ENCODE measurements at places on chromosomes 3 and 15. TPM values are rescaled to one million over a fixed set of nuclear protein-coding genes. Genes with fewer than 3 reads are reported as not detected.

DNA sequence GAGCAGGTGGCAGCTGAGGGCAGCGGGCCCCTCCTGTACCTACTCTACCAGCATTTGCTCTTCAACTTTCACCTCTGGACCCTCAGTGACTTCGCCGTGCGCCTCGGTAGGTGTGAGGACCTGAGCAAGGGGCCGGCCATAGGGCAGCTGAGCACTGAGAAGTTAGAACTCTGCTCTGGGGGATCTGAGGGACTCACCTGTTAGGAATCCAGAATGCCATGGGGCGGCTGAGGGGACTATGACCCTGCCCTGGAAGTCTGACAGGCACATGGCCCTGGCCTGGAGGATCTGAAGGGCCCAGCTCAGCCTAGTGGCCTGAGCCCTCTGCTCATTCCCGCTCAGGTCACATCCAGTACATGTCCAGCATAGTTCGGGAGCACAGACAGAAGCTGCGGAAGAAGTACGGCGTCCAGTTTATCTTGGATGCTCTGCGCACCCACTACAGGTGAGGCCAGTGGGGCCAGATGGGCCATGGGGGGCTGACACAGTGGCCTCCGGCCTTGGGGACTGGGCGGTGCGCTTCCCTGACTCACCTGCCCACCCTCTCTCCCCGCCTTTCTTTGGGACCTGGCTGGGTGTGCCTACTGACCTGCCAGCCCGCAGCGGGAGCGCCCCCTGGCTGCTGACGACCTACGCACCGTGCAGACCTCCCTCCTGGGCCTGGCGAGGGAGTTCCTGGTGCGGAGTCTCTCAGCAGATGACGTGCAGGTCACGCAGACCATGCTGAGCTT, 18.8 kb downstream of the NBEAL2 start:
- peak; percentile 78 for DNase-seq

GRCh38 chr3:11236588-11237461, 35.4 kb upstream of the ATG7 start:
- DNase-seq, result peak; percentile 87

DNA sequence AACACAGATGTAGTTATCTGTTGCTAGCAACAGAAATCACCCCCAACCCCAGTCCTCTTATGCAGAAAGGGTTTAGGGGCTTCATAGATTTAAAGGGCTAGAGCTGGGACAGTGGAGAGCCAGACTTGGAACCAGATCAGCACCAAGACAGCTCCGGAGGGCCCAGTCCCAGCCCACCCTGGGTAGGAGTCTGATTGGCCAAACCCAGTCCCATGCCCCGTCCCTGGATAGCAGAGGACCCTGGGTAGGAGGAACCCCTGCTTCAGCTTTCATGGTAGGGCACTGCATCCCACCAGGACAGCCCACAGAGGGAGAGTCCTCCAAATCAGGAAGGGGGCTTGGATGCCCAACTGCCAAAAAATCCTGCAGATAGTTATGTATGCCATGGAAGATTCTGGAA, 103.0 kb downstream of the CORO2B start:
- no peak for DNase-seq

The LRRC2 gene
- total RNA-seq, result 2.0 TPM

The FANCD2OS gene
- total RNA-seq, result not detected

All from colonic mucosa (tissue), 4 donors.